ENCODE measurements at places on chromosomes 4 and X.

DNA sequence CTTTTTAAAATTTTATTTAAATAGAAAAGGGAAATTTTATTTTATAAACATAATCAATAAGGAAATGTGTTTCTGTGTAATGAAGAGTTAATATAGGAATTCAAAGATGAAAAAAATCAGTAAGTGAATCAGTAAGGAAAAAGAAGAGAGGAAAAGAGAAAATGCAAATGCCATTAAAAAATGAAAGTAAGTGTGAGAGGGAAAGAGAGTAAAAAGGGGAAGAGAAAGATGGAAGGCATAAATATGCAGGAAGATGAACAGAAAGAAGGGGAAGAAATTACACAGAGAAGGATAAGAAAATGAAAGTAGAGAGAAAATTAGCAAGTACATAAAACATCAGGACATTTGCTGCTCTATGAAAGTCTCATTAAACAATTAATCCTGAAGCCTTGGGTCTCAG lies 349.9 kb downstream of the FSTL5 start:
- no peak for DNase-seq

GRCh38 chr4:1870328-1870577 lies 940 bp upstream of the NSD2 start:
- DNase-seq: peak; percentile 59

- DNase-seq: no peak
These were observed 35.7 kb upstream of the MAB21L2 start for GRCh38 chr4:150546286-150546685.

DNA sequence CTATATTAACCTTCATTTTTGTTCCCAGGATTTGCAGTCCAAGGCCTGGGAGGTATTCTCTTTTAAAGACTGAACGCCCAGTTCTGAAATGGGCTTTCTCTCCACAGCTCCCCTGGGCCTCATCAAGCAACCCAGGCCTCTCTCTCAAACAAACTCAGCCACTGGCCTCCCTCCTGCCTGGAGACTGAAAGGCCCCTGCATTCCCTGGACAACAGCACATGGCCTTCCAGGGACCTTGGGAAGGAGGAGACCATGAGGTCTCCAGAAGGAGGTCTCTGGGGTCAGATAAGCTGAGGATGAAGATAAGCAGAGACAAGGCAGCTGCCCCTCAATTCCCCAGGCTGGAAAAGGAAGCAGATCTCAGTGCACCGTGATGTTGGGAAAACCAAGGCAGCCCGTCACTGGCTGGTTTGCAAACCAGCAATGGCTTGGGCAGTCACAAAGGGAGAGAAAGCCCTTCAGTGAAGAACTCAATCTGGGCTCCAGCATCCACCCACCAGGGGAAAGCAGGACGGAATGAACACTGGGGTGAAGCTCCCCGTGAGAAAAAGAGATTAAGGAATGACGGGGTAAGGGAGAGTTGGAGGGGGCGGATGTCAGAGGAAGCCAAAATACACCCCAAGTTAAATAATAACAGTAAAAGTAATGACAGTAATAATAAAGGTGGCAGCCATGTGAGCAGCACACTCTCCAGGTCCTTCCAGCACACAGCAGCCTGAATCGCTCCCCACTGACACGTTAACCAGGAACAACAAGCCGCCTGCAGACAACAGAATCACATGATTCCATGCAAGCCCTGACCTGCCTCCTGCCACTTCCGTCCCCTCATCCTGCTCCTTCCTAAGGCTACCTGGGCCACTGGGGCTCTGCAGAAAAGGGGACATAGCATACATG lies 22.3 kb downstream of the AMOT start:
- DNase-seq: no peak

DNA sequence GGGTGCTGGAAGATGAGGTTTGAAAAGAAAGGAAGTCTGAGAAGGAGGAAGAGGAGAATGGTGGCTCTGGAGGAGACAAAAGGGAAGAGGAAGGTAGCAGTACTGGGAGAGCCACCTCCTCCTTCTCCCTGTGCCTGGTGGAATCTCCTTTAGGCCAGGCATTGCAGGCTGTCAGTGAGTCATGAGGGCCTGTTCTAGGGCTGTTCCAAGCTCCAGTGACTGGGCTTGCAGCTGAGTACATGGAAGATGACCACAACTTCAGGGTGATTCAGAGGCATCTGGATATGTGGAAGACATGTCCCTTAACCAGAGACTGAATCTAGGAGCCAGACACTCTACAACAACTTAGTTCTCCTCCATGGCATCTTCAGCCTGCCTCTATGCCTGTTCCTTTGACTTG lies 107.8 kb downstream of the EFNB1 start:
- no peak for DNase-seq

DNA sequence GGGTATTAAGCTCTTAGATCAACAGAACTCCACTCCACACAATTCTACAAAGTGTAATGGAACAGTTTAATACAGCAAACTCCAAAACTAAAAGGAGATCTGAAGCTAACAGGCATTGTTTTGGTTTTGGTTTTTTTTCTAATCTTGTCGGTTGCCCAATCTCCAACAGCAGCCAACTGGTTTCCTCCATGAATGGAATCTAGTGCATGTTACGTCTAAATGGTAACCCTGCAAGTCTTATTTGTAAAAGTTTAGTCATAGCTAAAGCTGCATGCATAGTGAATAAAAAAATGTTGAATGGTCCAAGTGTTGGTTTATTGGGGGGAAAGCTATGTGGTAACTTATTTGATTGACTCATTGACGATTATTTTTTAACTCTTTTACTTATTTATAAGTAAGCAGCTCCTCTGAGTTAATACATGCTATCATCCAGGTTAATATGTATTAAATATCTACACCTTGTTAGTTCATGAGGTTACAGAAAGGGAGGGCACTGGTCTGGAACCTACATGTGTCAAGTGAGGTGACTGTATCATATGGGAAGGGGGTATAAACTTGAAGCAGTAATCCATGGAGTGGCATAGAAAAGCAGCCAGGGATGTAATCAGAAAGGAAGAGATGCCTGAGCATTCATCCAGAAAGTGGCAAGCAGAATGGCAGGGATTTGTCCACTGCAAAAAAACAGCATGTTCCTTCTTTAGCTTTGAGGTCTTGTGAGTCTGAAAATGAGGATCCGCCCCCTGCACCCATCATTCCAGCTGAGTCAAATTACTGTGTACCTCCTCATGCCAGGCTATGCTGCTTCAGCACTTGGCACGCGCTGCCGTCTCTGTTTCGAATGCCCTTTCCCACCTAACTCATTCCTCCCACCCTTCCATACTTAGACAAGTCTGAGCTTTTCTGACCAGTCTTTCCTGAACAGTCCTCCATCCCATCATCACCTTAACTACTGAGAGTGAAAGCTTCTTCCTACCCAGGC lies 81.7 kb downstream of the PDGFC start:
- no peak for DNase-seq

- DNase-seq: no peak
These were observed 421.3 kb downstream of the FAT4 start for GRCh38 chr4:125736057-125736456.

DNA sequence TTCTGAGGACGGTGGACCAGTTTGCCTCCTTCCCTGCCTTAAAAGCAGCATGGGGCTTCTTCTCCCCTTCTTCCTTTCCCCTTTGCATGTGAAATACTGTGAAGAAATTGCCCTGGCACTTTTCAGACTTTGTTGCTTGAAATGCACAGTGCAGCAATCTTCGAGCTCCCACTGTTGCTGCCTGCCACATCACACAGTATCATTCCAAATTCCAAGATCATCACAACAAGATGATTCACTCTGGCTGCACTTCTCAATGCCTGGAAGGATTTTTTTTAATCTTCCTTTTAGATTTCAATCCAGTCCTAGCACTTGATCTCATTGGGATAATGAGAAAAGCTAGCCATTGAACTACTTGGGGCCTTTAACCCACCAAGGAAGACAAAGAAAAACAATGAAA lies 255.3 kb downstream of the RAPGEF2 start:
- DNase-seq: no peak

DNA sequence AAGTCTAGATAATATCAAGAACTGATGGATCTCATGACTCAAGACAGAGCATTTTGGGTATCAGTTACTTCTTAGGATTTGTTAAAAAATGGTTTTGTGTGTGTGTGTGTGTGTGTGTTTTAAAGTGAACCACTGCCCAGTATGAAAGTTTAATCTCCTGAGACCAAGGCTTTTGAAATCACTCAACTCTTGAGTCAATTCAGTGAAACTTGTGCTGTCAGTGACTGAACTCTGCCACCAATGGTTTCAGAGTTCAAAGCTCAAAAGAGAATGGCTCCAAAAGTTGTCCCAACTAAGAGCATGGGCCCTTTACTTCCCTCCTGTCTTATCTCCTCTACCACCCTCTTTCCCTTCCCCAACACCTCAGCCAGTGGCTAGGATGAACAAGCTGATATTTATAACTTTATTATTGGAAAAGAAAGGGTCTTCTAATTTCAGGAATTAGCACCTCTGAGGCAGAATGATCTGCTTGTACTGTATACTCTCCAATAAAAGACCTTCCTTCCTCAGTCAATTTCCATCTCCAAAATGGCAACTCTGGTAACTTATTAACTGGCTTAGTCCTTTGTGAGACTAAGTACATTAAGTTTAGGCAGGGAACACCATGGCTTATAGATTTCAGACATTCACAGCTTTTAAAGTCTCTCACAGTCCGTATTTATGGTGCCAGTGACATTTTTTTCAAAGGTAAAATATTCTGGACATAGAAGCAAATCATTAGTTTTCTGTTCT lies 152.2 kb downstream of the REPS2 start:
- no peak for DNase-seq

DNA sequence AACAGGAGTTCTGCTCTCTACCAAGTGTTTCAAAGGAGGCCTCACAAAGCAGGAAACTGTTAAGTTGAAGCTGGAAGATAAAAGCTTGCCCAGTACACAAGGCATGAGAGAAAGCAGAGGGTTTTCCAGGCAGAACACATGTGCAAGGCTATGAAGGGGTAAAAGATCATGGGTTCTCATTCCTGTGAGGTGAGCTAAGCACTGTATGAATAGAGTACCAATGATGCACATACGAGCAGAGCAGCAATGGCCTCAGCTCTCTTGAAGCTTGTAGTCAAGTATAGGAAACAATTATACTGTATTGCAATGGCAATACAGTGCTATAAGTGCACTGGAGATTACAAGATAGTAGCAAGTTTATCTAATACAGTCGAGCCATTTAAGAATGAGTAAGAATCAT lies 18.0 kb downstream of the TTC29 start:
- DNase-seq: no peak

All from activated naive CD8-positive, alpha-beta T cell treated with anti-CD3 and anti-CD28 coated beads, Interleukin-2, amount 50 U/mL, for 16 hours (primary cell).